Mesenteric fat pad (tissue), 1 donor: ENCODE measurements at places on chromosomes 4 and X. TPM values are rescaled to one million over a fixed set of nuclear protein-coding genes. Genes with fewer than 3 reads are reported as not detected.

GRCh38 chr4:15501941-15502340, 32.3 kb downstream of the CC2D2A start:
- no peak for DNase-seq

DNA sequence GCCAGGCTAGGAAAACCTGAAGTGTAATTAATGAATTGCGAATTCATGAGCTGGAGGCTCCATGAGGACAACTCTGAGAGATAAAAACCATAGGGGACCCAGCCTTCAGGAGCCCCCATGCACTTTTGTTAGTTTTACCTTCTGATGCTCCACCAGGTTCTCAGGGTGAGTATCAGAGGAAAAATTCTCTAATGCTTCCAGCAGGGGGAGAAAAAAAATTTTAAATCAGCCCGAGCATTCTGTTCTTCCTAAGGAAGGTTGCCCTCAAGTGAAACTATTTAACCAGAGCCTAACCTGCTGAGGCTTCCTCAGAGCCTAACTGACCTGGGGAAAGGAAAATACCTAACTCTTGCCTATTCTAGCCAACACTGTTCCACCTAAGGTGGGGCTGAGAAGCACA, 552.6 kb downstream of the PPARGC1A start:
- DNase-seq: no peak

- no peak for DNase-seq
Measured at GRCh38 chr4:54842656-54843055, 184.9 kb downstream of the KIT start.

GRCh38 chrX:30795981-30796958, 92.8 kb downstream of the TAB3 start:
- peak; percentile 67 for DNase-seq

Gene NXF3
- 4.0 TPM for total RNA-seq
